ENCODE measurements at places on chromosomes 5 and 9. TPM values are rescaled to one million over a fixed set of nuclear protein-coding genes. Genes with fewer than 3 reads are reported as not detected.

DNA sequence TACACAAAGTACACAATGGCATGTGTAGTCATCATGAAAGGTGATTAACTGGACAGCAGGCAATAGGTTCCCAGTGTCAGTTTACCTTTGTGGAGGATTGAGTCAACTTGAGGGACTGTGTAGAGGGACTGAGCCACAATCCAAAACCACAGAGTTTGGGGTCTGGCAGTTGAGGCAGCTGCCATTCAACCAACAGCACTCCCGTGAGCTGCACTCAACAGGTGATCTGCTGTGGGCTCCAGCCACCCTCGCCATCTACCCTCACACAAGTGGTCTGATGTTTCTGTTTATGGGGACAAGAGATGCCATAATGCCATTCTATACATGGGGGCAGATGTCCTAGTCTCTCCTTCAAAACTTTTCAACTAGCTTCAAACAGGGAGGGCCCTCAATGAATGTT, 2.9 kb upstream of the DELE1 start:
- peaks cover 11% of the 10 kb centered on the region for H3K36me3 ChIP-seq
- peaks cover 14% of the 10 kb centered on the region for H3K27me3 ChIP-seq
- no peak for DNase-seq
- H3K27ac ChIP-seq = no peak overlapping the region
- H3K4me1 ChIP-seq = peaks cover 15% of the 10 kb centered on the region
- no peak overlapping the region for H3K4me3 ChIP-seq

DNA sequence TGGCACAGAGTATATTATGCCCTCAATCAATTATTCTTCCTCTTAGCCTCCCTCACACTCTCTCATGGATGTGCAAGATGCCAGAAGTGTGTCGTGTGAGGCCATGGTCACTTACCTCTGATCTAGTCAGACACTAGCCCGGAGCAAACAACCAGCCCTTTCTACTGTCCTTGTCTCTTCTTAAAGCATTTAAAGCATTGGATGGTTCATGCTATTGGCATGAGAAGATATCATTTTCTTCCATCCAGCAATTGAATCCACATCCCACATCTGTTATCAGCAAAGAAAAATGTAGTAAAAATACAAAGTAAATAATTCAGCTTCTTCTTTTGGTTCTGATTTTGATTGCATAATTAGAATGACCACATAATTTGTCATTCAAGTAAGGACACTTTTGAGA, 267.2 kb upstream of the ACO1 start:
- no peaks in the 10 kb centered on the region for H3K36me3 ChIP-seq
- H3K27me3 ChIP-seq = no peaks in the 10 kb centered on the region
- H3K4me1 ChIP-seq = no peaks in the 10 kb centered on the region
- no peak for DNase-seq

DNA sequence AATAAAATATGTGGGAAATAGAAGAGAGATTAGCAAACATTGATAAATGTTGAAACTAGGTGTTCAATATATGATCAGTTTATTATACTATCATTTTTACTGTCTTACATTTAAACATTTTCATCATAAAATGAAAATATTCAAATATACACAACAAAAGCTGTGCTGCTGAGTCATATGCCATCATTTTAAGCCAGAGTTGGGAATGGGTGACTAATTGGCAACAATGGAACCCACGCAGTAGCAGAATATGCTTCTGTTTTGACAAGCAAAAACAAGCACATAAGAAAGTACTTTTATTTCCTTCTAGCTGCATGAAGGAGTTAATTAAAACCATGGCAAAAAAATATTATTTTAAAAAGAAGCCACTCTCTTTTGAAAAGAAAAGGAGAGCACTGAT, 340.0 kb upstream of the EDIL3 start:
- H3K4me1 ChIP-seq = no peaks in the 10 kb centered on the region
- H3K36me3 ChIP-seq = no peaks in the 10 kb centered on the region
- H3K4me3 ChIP-seq = no peak overlapping the region
- no peak for DNase-seq

DNA sequence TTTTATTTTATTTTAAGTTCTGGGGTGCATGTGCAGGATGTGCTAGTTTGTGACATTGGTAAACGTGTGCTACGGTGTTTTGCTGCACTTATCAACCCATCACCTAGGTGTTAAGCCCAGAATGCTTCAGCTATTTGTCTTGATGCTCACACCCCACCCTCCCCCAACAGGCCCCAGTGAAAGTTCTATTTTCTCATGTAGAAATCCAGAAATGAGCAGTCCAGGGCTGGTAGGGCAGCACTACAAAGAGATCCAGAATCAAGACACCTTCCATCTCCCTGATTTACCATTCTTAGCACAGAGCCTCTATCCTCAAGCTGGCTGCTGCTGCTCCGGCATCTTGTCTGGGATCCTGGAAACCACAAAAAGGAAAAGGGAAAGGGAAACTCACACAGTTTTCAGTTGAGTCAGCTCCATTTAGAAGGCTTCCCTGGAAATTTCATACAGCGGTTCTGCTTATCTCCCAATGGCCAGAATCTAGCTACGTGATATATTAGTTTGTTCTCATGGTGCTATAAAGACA, 85.4 kb upstream of the SMARCA2 start:
- H3K27ac ChIP-seq = no peak overlapping the region
- H3K4me3 ChIP-seq = no peak overlapping the region
- no peaks in the 10 kb centered on the region for H3K36me3 ChIP-seq

- H3K36me3 ChIP-seq = peaks cover 29% of the 10 kb centered on the region
- H3K27me3 ChIP-seq = no peaks in the 10 kb centered on the region
- H3K27ac ChIP-seq = no peak overlapping the region
- H3K4me3 ChIP-seq = no peak overlapping the region
Measured at GRCh38 chr5:151740336-151740942, 18.0 kb downstream of the ATOX1 start.

DNA sequence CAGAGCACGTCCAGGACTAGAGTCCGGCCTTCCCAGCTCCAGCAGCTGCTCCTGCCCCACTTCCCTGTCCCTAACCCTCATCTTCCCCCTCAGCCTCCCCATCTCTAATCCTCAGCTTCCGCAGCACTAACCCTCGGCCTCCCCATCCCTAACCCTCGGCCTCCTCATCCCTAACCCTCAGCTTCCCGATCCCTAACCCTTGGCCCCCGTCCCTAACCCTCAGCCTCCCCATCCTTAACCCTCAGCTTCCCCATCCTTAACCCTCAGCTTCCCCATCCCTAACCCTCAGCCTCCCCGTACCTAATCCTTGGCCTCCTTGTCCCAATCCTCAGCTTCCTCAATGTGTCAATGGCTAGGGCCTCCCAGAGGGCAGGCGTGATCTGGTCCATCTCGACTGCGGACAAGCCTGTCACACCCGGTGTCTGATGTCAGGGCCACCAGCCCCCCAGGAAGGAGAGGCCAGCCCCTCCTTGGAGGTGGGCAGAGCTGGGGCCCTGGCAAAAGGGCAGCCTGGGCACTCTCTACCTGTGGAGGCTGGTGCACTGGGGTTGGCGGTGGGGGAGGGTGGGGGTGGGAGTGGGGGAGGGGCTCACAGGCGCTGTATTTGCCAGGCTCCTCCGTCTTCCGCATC, 1.4 kb downstream of the OBP2B start:
- no peaks in the 10 kb centered on the region for H3K4me1 ChIP-seq
- no peak overlapping the region for H3K27ac ChIP-seq
- no peak for DNase-seq
- peaks cover 5% of the 10 kb centered on the region for H3K27me3 ChIP-seq
- no peaks in the 10 kb centered on the region for H3K36me3 ChIP-seq

- H3K27ac ChIP-seq = no peak overlapping the region
- DNase-seq = no peak
- H3K4me3 ChIP-seq = no peak overlapping the region
- H3K36me3 ChIP-seq = peaks cover 4% of the 10 kb centered on the region
Measured at GRCh38 chr5:94702729-94703128, 84.3 kb downstream of the SLF1 start.

GRCh38 chr5:118486647-118487225, 501.6 kb downstream of the DTWD2 start:
- no peak for DNase-seq
- no peaks in the 10 kb centered on the region for H3K4me1 ChIP-seq
- H3K4me3 ChIP-seq = no peak overlapping the region
- H3K27ac ChIP-seq = no peak overlapping the region

Gene PRRT1B
- total RNA-seq = not detected

Gene HRH2
- 70.4 TPM for total RNA-seq

Gene KIF24
- 6.2 TPM for total RNA-seq

Gene PCDHGA10
- 0.21 TPM for total RNA-seq

Measured in activated CD4-positive, alpha-beta T cell treated with anti-CD3 and anti-CD28 coated beads, Interleukin-2, amount 10 ng/mL, durations not matched to agents 24 days and 14 days (primary cell).